Activated CD4-positive, alpha-beta memory T cell treated with anti-CD3 and anti-CD28 coated beads for 36 hours (primary cell): ENCODE measurements at places on chromosomes 7 and 10. TPM values are rescaled to one million over a fixed set of nuclear protein-coding genes. Genes with fewer than 3 reads are reported as not detected.

Gene OIT3
- total RNA-seq, result not detected

Gene MYPN
- not detected for total RNA-seq

- no peaks in the 10 kb centered on the region for H3K36me3 ChIP-seq
- no peak for DNase-seq
- H3K27ac ChIP-seq, result no peak overlapping the region
- H3K4me3 ChIP-seq, result no peak overlapping the region
Observed at GRCh38 chr7:55094092-55094690, 75.4 kb downstream of the EGFR start.

- H3K4me1 ChIP-seq, result peaks cover 7% of the 10 kb centered on the region
- H3K4me3 ChIP-seq, result no peak overlapping the region
- H3K27ac ChIP-seq, result no peak overlapping the region
Observed at GRCh38 chr7:135801045-135801693, 52.6 kb upstream of the FAM180A start.

DNA sequence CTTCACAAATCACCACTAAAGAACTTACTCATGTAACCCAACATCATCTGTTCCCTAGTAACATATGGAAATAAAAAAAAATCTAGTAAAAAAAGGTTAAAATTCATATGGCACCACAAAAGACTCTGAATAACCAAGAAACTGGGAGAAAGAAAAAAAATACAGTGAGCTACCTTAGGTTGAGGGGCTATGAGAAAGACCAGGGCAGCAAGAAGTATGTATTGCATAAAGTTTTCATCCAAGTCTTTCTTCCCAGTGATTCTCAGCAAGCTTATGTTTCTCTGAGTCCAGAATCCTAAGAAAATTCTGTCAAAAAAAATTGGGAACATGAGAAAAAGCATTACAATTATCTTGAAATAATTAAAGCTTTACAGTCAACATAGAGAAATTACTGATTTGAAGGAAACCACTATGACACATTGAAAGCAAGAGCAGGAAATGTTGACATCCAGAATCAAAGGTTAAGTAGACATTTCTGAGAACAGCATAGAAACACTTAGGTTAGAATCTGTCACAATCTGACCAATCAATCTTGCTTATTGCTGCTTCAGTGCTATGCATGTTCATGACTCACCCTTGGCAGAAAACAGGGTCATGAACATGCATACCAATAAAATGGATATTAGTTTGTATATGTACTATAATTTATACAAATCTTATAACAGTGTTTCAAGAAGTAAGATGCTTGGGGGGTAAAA is 494.0 kb upstream of the POT1 start:
- no peaks in the 10 kb centered on the region for H3K27me3 ChIP-seq
- no peaks in the 10 kb centered on the region for H3K4me1 ChIP-seq
- no peaks in the 10 kb centered on the region for H3K36me3 ChIP-seq
- no peak overlapping the region for H3K4me3 ChIP-seq
